ENCODE measurements at places on chromosomes 5 and 9. TPM values are rescaled to one million over a fixed set of nuclear protein-coding genes. Genes with fewer than 3 reads are reported as not detected.
A peak's percentile ranks its signal among the peaks of the same experiment; 100 is the strongest.

GRCh38 chr9:72485821-72486593 lies 35.4 kb upstream of the TMC1 start:
- peak; percentile 78 for DNase-seq

GRCh38 chr9:72038890-72039410 lies 21.5 kb downstream of the C9orf57 start:
- DNase-seq, result peak; percentile 84

- no peak for DNase-seq
These were observed 14.9 kb downstream of the LARP1 start for GRCh38 chr5:154770111-154770510.

- no peak for DNase-seq
These were observed 46.9 kb downstream of the JAKMIP2 start for GRCh38 chr5:147735621-147736125.

DNA sequence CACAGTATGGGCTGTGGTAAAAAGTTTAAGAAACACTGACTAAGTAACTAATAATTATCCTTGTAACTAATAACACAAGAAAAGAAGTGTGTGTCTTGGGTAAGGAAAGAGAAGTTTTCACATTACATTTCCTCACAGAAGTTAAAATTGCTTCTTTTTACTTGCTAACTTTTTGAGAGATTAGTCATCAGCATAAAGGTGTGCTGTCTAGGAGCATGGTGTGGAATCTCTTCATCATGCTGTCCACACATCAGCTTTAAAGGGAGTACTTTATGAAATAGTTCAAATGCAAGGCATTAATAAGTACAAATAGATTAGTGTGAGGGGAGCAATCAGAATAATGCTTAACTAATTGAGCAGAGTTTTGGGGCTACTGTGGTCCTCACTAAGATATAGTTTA lies 29.8 kb downstream of the WDR36 start:
- no peak for DNase-seq

- no peak for DNase-seq
These were observed 101.7 kb upstream of the MYO10 start for GRCh38 chr5:17037751-17038150.

- DNase-seq, result no peak
These were observed 746.5 kb upstream of the ZNF608 start for GRCh38 chr5:125492977-125493376.

- DNase-seq, result peak; percentile 22
These were observed 20.9 kb upstream of the PRUNE2 start for GRCh38 chr9:76926846-76927245.

- no peak for DNase-seq
These were observed 215.6 kb downstream of the ACTL7B start for GRCh38 chr9:108640230-108640629.

The PPIC gene
- 70.1 TPM for total RNA-seq

The DPM2 gene
- 11.7 TPM for total RNA-seq

Measured in fibroblast of lung (primary cell).